ENCODE measurements at places on chromosomes 6 and 20. TPM values are rescaled to one million over a fixed set of nuclear protein-coding genes. Genes with fewer than 3 reads are reported as not detected.
A peak's percentile ranks its signal among the peaks of the same experiment; 100 is the strongest.

DNA sequence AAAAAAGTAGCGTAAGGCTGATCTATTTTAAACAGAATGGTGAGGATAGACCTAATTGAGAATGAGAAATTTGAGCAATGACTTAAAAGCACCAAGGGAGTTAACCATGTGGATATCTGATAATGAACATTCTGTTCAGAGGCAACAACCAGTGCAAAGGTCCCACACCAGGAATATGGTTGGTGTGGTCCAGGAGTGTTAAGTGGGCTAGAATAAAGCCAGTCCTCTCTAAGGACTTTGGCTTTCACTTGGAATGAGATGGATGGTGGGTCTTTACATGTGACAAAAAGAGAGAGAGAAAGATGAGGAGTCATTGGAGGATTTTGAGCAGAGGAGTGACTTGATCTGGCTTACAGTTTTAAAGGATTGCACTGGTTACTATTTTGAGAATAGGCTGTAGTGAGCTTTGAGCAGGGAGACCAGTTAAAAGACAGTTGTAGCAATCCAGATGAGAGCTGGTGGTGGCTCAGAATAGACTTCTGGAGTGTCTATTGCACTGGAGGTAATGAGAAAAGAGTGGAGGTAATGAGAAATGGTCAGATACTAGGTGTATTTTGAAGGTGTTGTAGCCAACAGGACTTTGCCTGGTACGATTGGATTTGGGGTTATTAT, 89.8 kb downstream of the SCAF8 start:
- peaks cover 52% of the 10 kb centered on the region for H3K36me3 ChIP-seq
- no peaks in the 10 kb centered on the region for H3K27me3 ChIP-seq

STMND1 gene
- total RNA-seq, result 0.16 TPM

C6orf15 gene
- 4.6 TPM for total RNA-seq

DNA sequence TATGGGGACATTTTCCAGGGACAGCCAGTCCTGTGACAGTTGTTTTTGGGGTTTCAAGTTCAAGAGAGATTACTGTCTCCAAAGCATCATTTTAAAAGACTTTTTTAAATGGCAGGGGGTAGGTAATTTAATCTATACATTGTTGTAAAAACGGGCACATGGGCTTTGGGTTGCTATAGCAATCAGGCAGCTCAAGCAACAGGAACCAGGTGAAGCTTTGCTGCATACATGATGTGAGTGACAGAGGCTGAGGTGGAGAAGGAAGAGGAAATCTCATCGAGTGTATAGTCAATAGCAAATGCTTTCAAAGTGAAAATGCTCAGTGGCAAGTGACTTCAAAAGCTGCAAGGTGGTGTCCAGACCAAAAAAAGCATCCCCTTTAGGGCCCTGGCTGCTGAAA, 277.4 kb upstream of the JAG1 start:
- H3K4me1 ChIP-seq, result no peaks in the 10 kb centered on the region
- H3K4me3 ChIP-seq, result no peak overlapping the region
- H3K36me3 ChIP-seq, result no peaks in the 10 kb centered on the region
- no peak overlapping the region for H3K27ac ChIP-seq
- DNase-seq, result no peak

DUSP15 gene
- 1.2 TPM for total RNA-seq

TMEM244 gene
- total RNA-seq, result not detected

DNA sequence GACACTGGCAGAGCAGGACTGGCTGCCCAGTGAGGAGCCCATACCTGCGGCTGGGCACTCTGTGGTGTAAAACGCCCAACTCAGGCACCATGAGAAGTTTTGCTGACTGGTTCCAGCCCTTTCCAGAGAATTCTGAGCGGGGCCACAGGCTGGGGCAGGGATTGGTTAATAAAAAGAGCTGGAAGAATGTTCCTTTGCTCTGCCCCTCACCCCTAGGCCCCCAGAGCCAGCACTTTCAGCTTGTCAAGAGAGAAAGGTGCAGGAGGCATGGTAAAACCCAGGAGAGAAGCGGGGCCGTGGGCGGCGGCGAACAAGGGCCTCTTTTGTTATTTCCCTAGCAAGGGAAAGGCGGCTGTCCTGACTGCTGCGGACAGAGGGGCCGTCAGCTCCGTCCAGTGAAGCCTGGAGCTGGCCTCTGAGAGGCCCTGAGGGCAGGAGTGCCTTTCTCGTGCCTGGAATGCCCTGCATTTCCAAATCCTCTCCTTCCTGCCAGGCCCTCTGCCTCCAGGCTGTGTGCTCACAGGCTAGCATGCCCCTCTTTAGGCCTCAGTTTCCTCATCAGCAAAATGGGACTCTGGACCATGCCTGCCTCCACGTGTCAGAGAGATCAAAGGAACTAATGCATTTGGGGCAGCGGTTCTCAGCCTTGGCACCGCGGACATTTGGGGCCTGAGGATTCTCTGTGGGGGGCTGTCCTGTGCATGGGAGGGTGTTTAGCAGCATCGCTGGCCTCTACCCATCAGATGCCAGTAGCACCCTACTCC, 12.9 kb downstream of the SLC13A3 start:
- H3K36me3 ChIP-seq, result no peaks in the 10 kb centered on the region
- no peak overlapping the region for H3K27ac ChIP-seq
- H3K27me3 ChIP-seq, result no peaks in the 10 kb centered on the region

GRCh38 chr6:3227363-3228045, at the start of gene TUBB2B:
Gene TUBB2B (minus strand): TSS chr6:3227653. CDS start chr6:3227543, 110 bp downstream.
- H3K4me1 ChIP-seq, result peaks cover 35% of the 10 kb centered on the region
- no peak within 1 kb of the TSS for H3K27ac ChIP-seq
- DNase-seq, result peak; percentile 42
- peaks cover 58% of the 10 kb centered on the region for H3K27me3 ChIP-seq
- H3K4me3 ChIP-seq, result peak within 1 kb of the TSS; percentile 60
- no peaks in the 10 kb centered on the region for H3K36me3 ChIP-seq

DNA sequence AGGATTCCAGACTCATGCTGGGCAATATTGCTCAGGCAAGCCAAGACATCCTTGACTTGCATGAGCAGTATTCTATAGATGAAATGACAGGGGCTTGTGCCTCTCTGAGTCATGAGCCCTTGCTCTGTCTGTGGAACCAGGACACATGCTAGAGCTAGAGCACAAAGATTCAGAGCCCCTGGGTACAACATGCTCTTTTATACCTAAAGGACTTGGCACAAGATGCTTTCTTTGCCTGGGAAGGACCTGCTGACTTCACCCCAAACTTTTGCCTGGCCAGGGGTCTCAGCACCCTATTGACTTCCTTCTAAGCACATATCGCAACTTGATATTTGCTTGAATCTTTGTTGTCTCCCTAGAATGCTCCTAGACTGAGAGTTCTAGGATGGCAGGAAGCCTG, 27.4 kb downstream of the TGM6 start:
- H3K4me3 ChIP-seq, result no peak overlapping the region
- H3K36me3 ChIP-seq, result no peaks in the 10 kb centered on the region
- DNase-seq, result no peak
- no peaks in the 10 kb centered on the region for H3K27me3 ChIP-seq
- no peak overlapping the region for H3K27ac ChIP-seq
- H3K4me1 ChIP-seq, result no peaks in the 10 kb centered on the region

DNA sequence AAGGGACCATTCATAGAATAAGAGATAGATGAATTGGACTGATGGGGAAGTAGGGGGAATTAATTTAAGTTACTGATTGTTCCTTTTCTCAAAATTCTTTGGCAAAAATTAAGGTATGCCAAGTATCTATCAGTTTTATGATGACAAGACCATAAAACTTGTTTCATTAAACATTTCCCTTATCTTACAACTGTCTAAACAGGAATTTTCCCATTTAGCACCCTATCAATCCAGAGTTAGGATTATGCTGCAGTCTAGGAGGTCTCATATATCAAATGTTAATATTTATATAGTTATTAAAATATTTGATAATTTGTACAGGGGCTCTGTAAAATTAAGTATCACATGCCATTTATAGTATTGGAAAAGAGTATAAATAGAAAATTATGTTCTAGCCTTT, 51.5 kb upstream of the ARID1B start:
- peaks cover 4% of the 10 kb centered on the region for H3K27me3 ChIP-seq
- no peak overlapping the region for H3K27ac ChIP-seq
- no peak for DNase-seq
- H3K4me3 ChIP-seq, result no peak overlapping the region

GCM1 gene
- not detected for total RNA-seq

GRCh38 chr6:158783167-158783450, 36.1 kb downstream of the EZR start:
- H3K4me1 ChIP-seq, result peaks cover 11% of the 10 kb centered on the region
- no peak for DNase-seq
- H3K4me3 ChIP-seq, result no peak overlapping the region
- peaks cover 63% of the 10 kb centered on the region for H3K36me3 ChIP-seq
- no peaks in the 10 kb centered on the region for H3K27me3 ChIP-seq

- H3K27me3 ChIP-seq, result no peaks in the 10 kb centered on the region
- no peak for DNase-seq
These were observed 23.9 kb upstream of the AHI1 start for GRCh38 chr6:135521431-135521830.

GRCh38 chr20:32432277-32432676, 74.1 kb downstream of the ASXL1 start:
- H3K36me3 ChIP-seq, result peaks cover 76% of the 10 kb centered on the region
- no peaks in the 10 kb centered on the region for H3K27me3 ChIP-seq
- H3K4me1 ChIP-seq, result no peaks in the 10 kb centered on the region
- no peak for DNase-seq
- no peak overlapping the region for H3K27ac ChIP-seq

- H3K27ac ChIP-seq, result peak overlapping the region; percentile 68
- peak; percentile 74 for DNase-seq
- H3K4me1 ChIP-seq, result peaks cover 42% of the 10 kb centered on the region
- peaks cover 23% of the 10 kb centered on the region for H3K27me3 ChIP-seq
These were observed 138.4 kb upstream of the SPACA1 start for GRCh38 chr6:87908978-87909811.

- no peak overlapping the region for H3K27ac ChIP-seq
- peaks cover 6% of the 10 kb centered on the region for H3K4me1 ChIP-seq
- H3K27me3 ChIP-seq, result no peaks in the 10 kb centered on the region
These were observed 13.0 kb upstream of the F13A1 start for GRCh38 chr6:6333501-6333900.

OPRL1 gene
- total RNA-seq, result 2.8 TPM

GRCh38 chr6:56527934-56528333, 114.8 kb downstream of the DST start:
- H3K27ac ChIP-seq, result peak overlapping the region; percentile 95
- no peaks in the 10 kb centered on the region for H3K27me3 ChIP-seq
- no peak for DNase-seq
- peaks cover 31% of the 10 kb centered on the region for H3K36me3 ChIP-seq

- no peak overlapping the region for H3K4me3 ChIP-seq
- H3K36me3 ChIP-seq, result no peaks in the 10 kb centered on the region
- peaks cover 18% of the 10 kb centered on the region for H3K27me3 ChIP-seq
- DNase-seq, result no peak
These were observed 63.9 kb upstream of the SLCO4A1 start for GRCh38 chr20:62578294-62578897.

- peak overlapping the region; percentile 79 for H3K4me3 ChIP-seq
- DNase-seq, result no peak
- peaks cover 5% of the 10 kb centered on the region for H3K36me3 ChIP-seq
- H3K27me3 ChIP-seq, result no peaks in the 10 kb centered on the region
- peaks cover 34% of the 10 kb centered on the region for H3K4me1 ChIP-seq
These were observed 397 bp downstream of the PEDS1 start for GRCh38 chr20:50153153-50153499.

GRCh38 chr6:122790028-122790422, 967 bp downstream of the SMPDL3A start:
- DNase-seq, result peak; percentile 27
- no peaks in the 10 kb centered on the region for H3K27me3 ChIP-seq
- peak overlapping the region; percentile 93 for H3K4me3 ChIP-seq
- H3K27ac ChIP-seq, result peak overlapping the region; percentile 87
- no peaks in the 10 kb centered on the region for H3K36me3 ChIP-seq

DNA sequence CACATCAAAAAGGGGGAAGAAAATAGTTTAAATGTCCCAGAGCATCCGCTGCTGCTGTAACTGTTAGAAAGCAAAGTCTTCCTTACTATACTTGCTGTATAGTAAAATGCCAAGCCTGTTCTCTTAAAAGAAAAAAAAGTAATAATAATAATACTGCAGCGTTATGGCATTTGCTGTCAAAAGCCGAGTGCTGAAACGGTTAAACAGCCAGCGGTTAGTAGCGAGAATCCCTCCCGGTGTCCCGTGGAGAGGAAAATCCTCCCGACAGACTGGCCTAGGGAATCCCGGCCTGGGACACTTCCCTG, 19.5 kb upstream of the NFATC2 start:
- H3K4me3 ChIP-seq, result peak overlapping the region; percentile 84
- no peaks in the 10 kb centered on the region for H3K36me3 ChIP-seq
- peak overlapping the region; percentile 98 for H3K27ac ChIP-seq

GRCh38 chr6:49027644-49028043, 435.4 kb downstream of the MMUT start:
- H3K4me1 ChIP-seq, result no peaks in the 10 kb centered on the region
- no peak for DNase-seq
- H3K36me3 ChIP-seq, result no peaks in the 10 kb centered on the region
- H3K4me3 ChIP-seq, result no peak overlapping the region
- no peak overlapping the region for H3K27ac ChIP-seq
